Amniotic epithelial cell (primary cell): ENCODE measurements at places on chromosomes 7 and 10.

GRCh38 chr10:87177-88080, 38.3 kb upstream of the TUBB8 start:
- peak; percentile 33 for DNase-seq

DNA sequence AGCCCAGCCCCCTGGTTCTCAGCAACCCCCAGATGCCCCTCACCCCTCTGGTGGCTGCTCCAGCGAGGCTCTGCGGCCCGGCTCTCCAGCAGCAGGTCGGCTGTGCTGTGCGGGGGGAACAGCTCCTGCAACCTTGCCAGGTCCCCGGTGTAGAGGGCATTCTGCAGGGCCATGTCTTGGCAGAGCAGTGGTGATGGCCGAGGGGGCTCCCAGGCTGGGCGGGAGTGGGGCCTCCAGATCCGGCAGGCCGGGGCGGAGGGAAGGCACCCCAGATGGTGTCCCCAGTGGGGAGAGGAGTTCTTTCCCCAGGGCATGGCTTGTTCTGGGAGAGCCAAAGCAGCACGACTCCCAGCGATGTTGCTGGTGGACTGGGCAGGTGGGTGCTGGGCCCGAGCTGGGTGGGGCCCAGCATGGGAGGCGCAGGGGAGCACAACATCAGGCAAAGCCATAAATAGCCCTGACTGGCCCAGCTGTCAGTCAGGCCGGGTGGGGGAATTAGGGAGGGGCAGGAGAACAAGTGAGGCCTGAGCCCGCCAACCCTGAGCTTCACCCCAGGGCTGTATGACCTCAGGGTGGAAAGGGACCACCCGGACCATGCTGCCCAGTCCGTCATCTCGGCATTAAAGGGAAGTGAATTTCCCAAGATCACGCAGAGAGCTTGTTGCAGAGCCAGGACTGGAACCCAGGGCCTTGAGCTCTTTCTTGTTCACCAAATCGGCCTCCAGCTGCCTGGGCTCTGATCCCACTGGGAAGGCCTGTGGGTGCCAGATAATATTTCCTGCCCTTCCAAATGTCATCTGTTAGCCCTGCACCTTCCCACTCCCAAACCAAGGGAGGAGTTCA, 580 bp upstream of the ASB10 start:
- no peak for DNase-seq

GRCh38 chr10:78412605-78413004, 378.9 kb downstream of the RPS24 start:
- DNase-seq = no peak

DNA sequence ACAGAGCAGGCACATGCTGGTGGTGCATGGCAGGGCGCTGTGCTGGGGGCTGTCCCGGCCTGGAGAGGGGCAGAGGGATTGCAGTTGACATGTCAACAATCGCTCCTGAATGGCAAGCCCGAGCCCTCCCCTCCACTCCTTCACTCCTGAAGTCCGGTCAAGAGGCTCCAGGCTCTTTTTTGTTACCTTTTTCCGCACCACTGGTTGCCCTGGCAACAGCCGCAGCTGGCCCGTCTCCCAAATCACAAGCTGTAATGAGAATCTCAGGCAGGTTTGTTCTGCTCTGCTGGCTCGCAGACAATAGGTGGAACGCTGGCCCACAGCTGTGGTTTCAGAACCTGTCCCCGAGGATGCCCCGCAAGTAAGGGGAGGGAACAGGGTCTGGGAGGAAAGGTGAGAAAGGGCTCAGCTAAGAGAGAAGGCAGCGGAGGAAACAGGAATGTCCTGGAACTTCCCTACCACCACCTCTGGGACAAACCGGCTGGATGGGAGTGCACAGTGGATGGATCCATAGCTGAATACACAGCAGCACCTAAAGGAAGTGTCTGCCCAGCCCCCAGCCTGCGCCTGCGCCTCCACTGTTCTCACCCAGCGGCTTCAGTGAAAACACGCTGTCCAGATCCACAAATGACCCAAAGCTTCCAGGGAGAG, 58.9 kb downstream of the CALML3 start:
- no peak for DNase-seq

GRCh38 chr10:113007821-113008220, 57.8 kb downstream of the TCF7L2 start:
- DNase-seq = peak; percentile 44

DNA sequence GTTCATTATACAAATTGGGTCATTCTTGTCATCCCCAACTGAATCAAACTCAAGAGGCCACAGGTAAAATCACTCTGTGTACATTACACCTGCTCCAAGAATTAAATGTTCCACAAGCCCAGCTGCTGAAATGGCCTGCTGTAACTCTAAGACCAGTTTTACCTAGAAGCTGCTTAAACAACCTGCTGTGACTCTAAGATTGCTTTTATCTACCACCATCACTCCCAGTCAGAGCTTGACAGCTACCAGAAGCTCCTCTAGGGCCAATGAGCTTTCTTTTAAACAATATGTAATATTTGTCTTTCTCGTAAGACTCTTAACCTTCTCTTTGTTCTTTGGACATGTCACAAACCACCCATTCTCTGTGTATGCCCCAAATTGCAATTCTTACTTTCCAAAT, 141.8 kb upstream of the LRGUK start:
- DNase-seq = no peak

DNA sequence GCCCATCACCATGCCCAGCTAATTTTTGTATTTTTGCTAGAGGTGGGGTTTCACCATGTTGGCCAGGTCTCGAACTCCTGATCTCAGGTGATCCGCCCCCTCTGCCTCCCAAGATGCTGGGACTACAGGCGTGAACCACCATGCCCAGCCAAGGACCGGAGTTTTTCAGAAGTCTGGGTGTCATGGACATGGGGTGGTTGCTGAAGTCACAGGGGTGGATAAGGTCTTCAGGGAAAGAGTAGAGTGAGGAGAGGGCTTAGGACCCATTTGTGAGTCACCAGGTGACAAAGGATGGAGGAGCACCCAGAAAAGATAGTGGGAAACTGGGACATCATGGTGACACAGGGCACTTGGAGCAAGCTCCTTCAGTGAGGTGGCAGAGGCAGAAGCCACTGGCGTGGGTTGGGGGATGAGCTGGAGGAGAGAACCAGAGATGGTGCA, 2.8 kb upstream of the GPRIN2 start:
- no peak for DNase-seq

GRCh38 chr10:1287487-1287886, 231.3 kb downstream of the WDR37 start:
- DNase-seq = no peak

GRCh38 chr7:140551355-140552239, 72.3 kb upstream of the MKRN1 start:
- no peak for DNase-seq

DNA sequence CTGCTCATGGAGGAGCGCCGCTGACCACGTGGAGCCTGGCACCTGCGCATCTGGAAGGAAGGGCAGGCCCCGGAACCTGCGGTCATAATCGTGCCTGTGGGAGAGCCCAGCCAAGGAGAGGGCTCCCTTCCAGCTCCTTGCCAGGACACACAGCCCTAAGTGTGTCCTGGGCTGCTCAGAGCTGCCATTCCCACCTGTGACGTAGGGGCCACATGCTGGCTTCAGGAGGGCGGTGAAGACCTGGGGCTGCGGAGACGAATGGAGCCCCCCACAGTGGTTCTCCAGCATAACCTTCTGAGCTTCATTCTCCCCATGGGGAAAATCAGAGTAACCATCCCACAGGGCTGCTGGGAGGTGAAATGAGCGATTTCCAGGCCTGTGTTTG, 127.6 kb upstream of the CHST15 start:
- DNase-seq = no peak

- peak; percentile 74 for DNase-seq
Measured at GRCh38 chr10:77877441-77878344, 48.9 kb downstream of the DLG5 start.

GRCh38 chr7:116815041-116815440, 47.3 kb upstream of the CAPZA2 start:
- DNase-seq = no peak

DNA sequence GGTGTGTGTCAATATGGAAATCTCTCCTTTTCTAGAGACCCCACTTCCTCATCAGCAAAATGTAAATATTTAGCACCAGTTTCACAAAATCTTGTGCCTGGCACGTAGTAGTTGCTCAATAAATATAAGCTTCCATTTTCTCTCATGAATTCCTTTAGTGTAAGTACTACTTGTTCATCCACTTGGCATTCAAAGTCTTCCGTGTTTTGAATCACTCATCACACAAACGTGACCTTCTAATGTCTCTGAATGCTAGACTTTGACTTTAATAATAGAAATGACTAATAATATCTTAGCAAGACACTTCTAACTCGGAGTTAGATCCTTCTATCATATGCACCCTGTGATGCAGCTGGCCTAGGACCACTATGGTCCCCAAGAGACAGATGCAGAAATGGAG, 168.7 kb upstream of the ZNF32 start:
- peak; percentile 93 for DNase-seq

DNA sequence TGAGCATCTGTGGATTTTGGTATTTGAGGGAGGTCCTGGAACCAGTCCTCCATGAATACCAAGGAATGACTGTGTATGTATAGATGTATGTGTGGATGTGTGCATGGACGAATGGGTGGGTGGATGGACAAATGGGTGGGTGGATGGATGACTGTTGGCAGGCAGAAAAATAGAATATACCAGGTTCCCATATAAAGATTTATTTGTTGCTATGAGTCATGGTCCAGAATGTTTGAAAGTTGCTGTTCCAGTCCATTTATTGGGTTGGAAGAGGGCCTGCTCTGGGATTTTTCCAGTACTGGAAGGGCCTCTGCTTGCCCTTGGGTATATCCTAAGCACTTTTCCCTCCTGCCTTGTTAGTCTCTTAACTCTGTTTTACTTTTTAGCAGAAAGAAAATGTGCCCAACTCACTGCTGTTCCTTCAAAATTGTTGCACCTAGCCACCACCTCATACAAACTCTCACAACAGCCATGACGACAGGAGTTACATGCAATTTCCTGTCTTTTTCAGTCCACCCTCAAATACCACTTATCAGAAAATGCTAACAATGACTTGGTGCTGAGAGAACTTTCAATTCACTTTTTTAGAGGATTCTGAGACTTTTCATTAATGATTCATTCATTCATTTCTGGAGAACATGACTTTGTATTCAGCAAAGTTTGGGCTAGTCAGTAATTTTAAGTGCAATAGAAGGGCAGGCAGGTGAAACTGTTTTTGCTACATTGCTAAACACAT, 108.1 kb downstream of the EEPD1 start:
- DNase-seq = no peak

DNA sequence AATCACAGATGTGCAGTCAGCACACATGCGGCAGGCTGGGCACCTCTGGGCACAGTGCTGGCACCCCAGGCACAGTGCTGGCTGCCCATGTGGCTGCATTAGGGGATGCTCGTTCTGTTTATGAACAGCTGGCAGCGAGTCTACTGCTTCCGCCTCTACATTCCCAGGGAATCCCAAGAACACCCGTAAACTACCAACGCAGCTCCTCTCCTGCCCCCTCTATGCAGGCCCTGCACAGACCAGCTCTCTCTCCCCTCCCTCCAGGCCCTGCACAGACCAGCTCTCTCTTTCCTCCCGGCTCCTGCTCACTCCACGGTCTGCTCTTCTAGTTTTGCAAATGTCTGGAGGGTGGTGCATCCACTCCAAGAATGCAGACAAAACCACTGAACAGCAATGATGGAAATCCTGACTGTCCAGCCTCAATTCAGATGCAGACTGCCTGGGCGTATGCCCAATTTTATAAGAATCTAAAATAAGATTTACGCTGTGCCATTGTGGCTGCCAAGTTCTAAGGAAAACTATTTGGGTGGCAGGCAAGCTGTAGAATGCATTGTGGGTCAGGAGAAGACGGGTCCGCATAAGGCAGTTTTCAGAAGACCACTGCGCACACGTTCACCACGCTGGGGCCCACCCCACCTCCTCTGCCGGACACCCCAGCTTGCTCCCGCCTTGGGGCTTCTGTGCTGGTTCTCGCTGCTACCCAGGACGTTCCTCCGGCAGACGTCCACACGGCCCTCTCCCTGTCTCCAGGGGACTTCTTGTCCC, 234.6 kb downstream of the ZMYND11 start:
- peak; percentile 94 for DNase-seq

GRCh38 chr7:43771128-43771527, 12.6 kb downstream of the BLVRA start:
- no peak for DNase-seq

- DNase-seq = no peak
Measured at GRCh38 chr7:124059375-124059774, 26.5 kb upstream of the TMEM229A start.

DNA sequence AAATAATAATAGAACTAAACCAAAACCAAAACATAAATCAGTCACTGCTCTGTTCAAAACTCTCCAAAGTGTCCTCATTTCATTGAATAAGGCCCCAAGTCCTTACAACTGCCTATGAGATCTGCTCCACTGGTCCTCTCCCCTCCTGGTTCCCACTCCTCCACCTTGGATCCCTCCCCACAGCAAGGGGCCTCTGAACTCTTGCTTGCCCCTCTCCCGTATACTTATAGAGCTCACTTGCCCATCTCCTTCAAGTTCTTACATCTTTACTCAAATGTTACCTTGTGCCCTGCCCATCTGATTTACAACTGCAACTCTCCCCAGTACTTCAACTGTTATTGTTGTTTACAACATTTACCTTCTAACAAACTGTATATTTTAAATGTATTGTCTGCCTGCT, 819 bp downstream of the POLD2 start:
- DNase-seq = no peak

DNA sequence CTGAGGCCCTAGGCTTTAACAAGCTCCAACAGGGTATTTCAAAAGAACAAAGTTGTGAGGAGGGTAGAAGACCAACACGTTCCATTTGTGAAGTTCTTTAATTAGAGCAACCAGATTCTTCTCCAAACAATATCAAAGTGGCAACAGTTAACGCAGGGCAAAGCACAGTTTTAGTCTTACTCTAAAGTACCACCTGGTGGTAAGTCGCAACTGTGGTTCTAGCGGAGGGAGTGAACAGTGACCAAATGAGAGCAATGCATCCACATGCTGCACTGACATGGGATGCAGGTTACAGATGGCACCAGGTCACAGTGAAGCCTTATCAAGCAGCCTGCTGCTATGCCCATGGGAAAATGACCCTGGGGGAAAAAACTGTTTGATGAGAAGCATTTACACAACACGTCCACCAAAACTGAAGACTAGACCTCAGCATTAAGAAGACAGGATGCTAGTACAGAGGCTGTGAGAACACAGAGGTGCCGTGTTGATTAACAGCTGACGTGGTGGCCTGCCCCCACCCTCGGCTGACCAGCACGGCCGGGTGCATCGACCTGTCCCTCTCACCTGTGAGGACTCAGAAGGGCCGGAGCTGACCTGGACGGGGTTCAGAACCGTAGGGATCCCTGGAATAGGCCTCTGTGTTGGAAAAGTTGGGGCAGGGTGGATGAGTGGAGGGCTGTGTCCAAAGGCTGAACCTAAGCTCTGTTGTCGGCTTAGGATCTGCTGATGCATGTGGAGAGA, 211.2 kb downstream of the GLI3 start:
- no peak for DNase-seq

GRCh38 chr10:77430530-77430929, 207.1 kb downstream of the KCNMA1 start:
- peak; percentile 35 for DNase-seq

- no peak for DNase-seq
Measured at GRCh38 chr10:123301077-123301857, 147.1 kb downstream of the BUB3 start.

DNA sequence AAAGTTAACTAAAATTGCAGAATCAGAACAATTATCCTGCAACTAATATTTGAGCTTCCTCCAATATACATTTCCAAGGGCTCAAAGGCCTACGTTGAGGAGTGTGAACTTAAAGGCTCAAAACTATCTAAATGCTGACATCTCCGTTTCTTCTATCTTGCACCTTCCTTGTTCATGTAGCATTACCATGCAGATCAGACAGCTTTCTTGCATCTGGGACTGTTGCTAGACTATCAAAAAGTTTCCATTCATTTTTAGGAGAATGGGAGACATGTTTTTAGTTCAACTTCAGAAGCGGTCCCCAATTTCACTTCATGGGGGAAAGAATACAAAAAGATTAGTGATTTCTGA, 2.9 kb downstream of the ANKRD1 start:
- DNase-seq = no peak
